Muscle of back (tissue), 13 donors: ENCODE measurements at places on chromosomes 6 and 20.

DNA sequence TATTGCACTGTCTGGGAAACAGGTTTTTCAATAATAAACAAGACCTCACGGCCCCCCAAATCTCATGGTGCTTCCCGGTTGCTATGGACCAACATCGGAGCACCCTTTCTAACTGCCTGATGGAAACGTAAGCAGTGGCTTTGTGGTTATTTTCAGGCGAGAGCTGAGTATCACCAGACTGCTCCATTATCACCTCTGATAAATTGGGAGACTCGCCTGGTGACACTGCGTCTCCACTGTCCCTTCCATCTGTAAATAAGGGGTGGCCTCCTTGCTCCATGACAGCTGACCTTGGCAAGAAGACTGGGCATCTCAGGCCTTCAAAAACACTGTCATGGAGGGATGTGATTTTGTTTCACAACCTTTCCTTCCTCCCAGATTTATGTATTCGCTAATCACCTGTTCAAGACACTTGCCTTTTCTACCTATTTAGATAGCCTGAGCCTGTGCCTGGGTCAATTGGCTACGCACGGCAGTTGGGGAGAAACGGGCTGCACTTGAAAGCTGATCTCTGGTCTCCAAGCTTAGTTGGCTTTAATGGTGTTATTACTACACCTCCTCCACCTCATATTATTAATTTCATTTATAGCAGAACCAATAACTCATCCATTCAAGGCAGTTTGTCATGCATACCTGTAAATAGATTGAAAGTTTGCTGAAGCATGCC is 17.7 kb upstream of the CDH4 start:
- no peak for DNase-seq

- DNase-seq, result no peak
These were observed 49.7 kb upstream of the TSHZ2 start for GRCh38 chr20:52922436-52922835.

- DNase-seq, result no peak
These were observed 290.3 kb downstream of the UBE3D start for GRCh38 chr6:82775361-82775760.

DNA sequence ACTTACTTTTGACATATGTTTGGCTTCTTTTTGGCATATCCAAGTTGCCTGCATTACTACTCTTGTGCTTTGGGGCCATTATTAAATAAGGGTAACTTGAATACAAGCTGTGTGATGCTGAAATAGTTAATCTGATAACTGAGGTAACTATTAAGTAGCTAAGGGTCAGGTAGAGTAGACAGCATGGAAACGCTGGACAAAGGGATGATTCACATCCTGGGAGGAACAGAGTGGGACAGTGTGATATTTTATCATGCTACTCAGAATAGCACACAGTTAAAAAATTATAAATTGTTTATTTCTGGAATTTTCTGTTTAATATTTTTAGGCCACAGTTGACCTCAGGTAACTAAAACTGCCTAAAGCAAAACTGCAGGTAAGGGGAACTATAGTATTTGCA is 483.9 kb downstream of the RFPL4B start:
- DNase-seq, result no peak

DNA sequence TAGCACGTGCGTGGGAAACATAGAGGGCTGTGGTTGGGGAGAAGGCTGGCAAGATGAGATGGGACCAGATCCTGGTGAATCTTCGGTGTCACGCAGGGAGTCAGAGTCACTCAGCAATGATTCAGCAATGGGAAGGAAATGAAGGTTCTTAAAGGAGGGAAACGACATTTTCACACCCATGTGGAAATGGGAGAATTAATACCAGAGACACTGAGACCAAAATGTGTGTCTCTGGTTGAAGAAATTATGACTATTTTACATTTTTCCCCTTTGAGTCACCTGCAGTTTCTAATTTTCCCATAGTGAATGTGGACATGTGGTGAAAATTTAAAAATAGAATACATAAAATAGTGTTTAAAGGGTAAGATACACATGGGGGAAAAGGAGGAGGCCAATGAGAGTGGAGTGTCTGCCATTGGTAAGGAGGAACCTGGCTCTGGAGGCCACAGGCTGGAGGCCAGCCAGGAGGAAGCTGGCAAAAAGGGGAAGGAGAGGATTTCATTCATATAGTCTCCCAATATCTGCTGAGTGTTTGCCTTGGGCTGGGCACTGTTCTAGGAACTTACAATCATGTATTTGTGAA is 17.5 kb downstream of the NRN1 start:
- no peak for DNase-seq

GRCh38 chr6:148455674-148456558 is 113.3 kb downstream of the SASH1 start:
- no peak for DNase-seq

DNA sequence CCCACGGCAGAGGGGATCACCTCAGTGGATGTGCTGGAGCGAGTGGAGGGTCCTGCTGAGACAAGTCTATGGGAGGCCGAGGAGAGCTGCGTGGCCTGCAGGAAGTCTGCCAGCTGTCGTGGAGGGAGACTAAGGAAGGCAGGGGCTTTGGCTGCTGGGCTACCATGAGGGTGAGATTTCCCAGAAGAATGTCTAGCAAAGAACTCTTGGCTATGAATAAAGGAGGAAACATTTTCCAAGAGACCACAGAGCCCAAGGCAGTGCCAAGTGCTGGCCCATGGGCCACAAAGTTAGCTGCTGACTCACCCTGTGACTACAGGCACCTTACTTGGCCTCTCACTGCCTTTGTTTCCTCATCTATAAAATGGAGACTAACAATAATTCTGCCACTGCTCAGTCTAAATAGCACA is 73.4 kb downstream of the PRDM1 start:
- DNase-seq, result peak; percentile 85

- no peak for DNase-seq
These were observed 60.9 kb downstream of the MCHR2 start for GRCh38 chr6:99933129-99933528.

GRCh38 chr20:44012466-44013226 is 98.0 kb downstream of the TOX2 start:
- no peak for DNase-seq

DNA sequence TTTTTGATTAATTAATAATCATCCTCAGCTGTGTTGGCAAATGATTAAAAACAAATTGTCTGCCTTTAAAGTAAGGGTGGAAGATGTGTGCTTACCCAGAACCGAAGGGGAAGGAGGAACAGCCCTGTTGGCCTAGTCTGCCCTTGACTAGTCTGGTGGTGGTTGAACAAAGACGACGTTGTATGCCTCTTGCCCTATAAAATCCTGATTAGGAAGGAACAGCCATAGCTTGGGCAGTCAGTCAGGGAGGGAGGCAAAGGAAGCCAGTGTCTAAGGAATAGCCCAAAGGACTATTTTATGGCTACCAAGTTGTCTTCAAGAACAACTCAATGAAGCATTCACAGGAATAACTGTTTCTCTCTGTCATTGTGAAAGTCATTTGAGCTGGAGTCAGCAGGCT is 70.7 kb downstream of the PRDM1 start:
- DNase-seq, result no peak

- peak; percentile 29 for DNase-seq
These were observed 1447.6 kb downstream of the GRIK2 start for GRCh38 chr6:102841060-102841459.

- no peak for DNase-seq
These were observed 582.1 kb upstream of the JAG1 start for GRCh38 chr20:11255860-11256259.

GRCh38 chr20:24389686-24390085 is 79.7 kb upstream of the SYNDIG1 start:
- no peak for DNase-seq

DNA sequence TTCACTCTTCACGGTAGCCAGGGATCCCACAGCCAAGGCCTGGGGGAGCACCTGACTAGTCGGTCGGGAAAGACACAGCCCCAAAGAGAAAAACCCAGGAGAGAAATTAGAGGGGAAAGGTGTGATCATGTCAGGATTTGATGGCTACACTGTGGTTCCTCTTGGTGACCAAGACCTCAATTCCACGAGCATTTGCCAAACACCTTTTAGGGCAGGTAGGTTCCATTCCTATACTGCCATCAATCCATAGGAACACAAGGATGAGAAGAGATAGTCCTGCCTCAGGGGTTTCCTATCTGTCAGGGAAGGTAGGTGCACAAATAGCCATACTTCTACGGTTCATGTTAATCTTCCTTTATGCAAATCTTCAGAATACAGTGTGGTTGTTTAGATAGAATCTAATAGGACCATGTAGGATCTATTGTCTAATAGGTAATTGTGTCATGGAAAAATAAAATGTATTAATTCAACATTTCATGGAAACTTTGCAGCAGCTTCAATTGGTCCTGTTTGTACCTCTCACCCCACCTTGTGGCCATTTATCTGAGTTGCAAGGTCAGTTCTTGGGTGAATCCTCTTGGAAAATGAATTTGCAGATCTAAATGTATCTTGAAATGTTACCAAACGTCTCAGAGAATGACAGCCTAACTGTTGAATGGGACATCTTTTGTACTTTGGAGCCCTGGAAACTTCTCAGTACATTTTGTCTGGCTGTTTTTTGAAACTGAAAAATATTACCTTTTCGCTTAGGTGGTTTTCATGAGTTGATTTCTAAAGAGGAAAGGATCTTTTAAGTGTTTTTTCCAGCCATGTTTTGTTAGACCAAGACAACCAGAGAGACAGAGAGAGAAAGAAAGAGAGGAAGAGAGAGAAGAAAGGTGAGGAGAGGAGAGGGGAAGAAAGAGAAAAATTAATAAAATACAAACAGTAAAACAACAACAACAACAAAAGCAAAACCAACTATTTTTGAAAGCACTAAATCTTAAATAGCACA is 33.7 kb upstream of the IYD start:
- DNase-seq, result peak; percentile 80

- DNase-seq, result peak; percentile 65
These were observed at the start of gene HLA-DPB1 for GRCh38 chr6:33075568-33076405. HLA-DPB1 (plus strand) TSS chr6:33075990; CDS start chr6:33076042, 52 bp downstream.

DNA sequence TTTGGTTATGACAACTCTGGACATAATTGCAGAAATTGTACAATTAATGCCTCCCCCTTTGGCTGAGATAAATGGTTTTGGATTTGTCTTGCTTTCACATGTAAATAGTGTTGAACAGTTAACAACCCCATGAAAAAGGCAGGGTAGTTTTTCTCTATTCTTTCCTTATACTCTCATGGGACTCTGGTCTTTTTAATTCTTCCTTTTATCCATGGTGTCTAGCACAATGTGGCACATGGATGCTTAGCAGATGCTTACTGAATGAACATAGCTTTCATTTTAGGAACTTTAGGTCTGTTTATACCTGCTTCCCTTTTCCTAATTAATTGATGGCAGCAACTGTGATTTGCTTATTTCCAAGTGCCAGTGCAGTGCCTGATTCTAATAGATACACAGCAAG is 75.6 kb downstream of the NCOA3 start:
- DNase-seq, result no peak

DNA sequence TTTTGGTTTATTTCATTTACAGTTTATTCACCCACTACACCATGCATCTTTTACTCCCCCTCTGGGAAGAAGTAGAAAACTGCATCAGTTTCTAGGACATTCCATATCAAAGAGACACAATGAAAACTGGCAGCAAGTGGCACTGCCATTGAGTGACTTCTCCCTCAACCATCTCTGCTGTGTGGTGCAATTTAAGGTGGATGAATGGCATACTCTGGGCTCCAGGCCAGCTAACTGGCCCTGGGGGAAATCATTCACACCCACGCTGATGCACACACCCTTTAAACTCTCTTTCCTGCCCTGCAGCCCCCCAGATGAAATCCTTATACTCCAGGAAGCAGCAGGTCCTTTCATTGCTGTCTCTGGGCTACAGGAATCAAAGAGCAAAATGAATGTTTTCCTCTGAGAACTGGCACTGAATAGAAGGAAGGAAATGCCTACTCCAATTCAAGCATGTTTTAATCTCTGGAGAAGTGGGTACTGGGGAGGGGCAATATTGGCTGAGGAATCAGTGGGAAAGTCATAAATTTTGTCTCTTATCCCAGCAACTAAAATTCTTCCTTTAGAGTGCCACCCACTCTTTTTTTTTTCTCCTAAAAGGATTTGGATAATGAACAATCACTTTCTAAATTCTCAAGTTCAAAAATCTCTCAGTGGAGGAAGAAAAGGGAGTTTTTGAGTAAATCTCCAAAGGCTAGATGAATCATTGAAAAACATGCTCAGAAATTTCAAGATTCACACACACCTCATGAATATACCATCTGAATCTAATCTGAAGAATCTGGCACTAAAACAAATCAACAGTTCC is 16.9 kb upstream of the RFPL4B start:
- no peak for DNase-seq

- no peak for DNase-seq
These were observed 63.7 kb upstream of the SLC22A23 start for GRCh38 chr6:3520281-3521230.

- no peak for DNase-seq
These were observed 123.0 kb downstream of the CD83 start for GRCh38 chr6:14240411-14241166.

- peak; percentile 2 for DNase-seq
These were observed 33.9 kb downstream of the SLC17A4 start for GRCh38 chr6:25788305-25788922.

GRCh38 chr6:56232436-56232835 is 14.9 kb downstream of the COL21A1 start:
- DNase-seq, result peak; percentile 77

GRCh38 chr6:70231311-70231710 is 71.6 kb downstream of the COL9A1 start:
- no peak for DNase-seq

- peak; percentile 0 for DNase-seq
These were observed 12.1 kb downstream of the LGSN start for GRCh38 chr6:63307581-63308246.

GRCh38 chr6:82419132-82419581 is 55.5 kb downstream of the TPBG start:
- no peak for DNase-seq

DNA sequence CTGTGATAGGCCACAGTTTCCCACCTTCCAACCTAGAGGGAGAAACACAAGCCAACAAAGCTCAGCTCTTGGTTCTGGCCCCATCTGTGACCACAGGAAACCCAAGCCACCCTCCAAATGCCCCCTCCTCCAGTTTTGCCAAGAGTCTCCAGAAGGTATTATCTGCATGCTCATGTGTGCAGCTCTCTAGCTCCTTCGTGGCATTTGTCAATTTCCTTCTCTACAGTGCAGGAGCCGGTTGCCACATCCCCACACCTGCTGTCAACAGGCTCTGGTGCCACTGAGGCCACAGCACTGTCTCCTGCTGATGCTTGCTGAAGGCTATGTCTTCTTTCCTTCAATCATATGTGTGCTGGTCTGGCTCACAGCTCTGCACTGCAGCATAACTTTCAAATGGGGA is 177.2 kb downstream of the CLIC5 start:
- no peak for DNase-seq

DNA sequence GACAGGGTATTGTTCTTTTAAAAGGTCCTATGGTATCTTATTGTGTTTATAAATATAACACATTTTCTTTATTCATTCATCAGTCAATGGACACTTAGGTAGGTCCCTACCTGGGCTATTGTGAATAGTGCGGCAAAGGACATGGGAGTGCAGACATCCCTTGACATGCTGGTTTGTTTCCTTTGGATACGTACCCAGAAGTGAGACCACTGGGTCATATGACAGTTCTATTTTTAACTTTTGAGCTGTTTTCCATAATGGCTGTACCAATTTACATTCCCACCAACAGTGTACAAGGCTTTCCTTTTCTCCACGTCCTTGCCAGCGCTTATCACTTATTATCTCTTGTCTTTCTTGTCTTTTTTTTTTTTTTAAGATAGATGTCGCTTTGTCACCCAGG is 627.5 kb downstream of the PRKN start:
- DNase-seq, result no peak

- no peak for DNase-seq
These were observed 189.0 kb downstream of the SLC16A10 start for GRCh38 chr6:111276335-111276734.

GRCh38 chr6:106614592-106615257 is 14.6 kb downstream of the RTN4IP1 start:
- DNase-seq, result no peak

- no peak for DNase-seq
These were observed 23.9 kb downstream of the RALY start for GRCh38 chr20:34017610-34018009.
